Astrocyte of the spinal cord (primary cell): ENCODE measurements at places on chromosomes 2 and 18.

DNA sequence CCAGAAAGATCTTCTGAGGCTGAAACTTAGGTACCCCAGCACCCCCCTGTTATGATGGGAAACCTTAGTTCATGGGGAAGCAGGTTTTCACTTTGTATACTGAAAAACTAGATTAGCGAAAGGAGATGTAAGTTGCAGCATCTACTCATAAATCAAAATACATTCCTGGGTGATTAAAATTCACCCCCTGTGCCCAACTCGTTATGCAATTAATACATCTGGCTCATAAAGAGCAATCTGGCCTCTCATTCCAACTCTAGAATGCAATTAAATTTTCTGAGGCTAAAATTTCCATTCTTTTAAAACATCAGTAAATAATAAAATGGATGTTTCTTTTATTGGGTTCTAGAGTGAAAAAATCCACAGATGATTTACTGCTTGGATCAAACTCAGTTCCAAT is 110.9 kb upstream of the BZW1 start:
- no peak for DNase-seq

DNA sequence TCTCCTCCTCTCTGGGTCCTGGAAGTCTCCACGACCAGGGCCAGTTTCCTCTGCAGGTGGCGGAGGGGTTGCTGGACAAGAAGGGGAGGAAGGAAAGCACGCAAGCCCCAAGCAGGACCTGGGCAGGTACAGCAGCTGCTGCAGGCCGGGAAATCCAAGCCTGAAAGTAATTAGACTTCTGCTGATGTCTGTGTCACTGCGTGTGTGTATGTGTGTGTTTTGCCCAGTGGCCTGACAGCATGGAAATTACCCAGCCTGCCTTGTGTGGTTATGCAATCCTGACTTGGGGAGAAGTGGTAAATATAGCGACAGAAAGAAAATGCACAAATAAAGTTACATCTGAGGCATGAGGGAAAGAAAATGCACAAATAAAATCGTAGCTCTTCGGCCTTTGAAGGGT is 121.8 kb upstream of the ZBTB14 start:
- DNase-seq: no peak

GRCh38 chr2:230713331-230714135 is 891 bp downstream of the CAB39 start:
- no peak for DNase-seq

GRCh38 chr2:201532686-201533304 is 81.3 kb downstream of the STRADB start:
- DNase-seq: peak; percentile 87

- no peak for DNase-seq
Measured at GRCh38 chr2:63743170-63743981, 98.3 kb upstream of the UGP2 start.

- peak; percentile 22 for DNase-seq
Measured at GRCh38 chr2:176613323-176613987, 344.2 kb downstream of the MTX2 start.

- DNase-seq: peak; percentile 68
Measured at GRCh38 chr2:27212626-27213471, 781 bp upstream of the SLC5A6 start.

GRCh38 chr2:160317181-160318099 is 117.4 kb upstream of the ITGB6 start:
- DNase-seq: peak; percentile 66

GRCh38 chr2:80706951-80707350 is 402.4 kb upstream of the LRRTM1 start:
- no peak for DNase-seq

GRCh38 chr2:216539791-216540241 is 41.2 kb downstream of the RPL37A start:
- no peak for DNase-seq

DNA sequence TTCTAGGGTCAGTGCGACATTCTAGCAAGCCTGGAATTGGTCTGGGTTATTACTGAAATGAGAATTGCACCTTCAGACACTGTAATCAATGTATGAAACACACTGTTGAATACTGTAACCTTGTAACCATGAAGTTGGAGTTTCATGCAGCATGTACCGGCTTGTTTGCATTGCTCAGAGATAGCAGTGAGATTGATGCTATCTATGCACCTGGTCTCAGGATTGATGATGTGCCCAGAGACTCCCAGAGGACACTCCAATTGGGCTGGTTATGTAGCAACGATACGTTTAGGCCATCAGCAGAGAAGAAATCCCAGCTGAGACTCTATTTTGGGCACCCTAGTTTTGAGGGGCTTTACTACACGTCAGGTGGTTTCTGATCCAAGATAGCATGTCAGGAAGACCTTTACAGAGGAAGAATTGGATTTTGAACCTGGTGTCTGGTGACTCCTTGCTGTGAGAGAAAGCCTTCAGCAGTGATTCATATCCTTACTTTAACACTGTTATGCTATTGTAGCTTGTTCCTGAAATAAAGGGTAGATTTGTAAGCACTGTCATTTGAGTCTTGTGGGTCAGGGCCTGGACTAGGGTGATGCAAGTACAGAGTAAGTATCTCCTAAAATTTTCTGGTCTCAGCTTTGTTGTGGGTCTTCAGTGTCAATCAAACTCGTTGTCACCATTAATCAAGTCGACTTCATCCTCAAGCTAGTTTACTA is 305.1 kb upstream of the GULP1 start:
- DNase-seq: peak; percentile 32

GRCh38 chr2:106098081-106098480 is 96.0 kb downstream of the UXS1 start:
- no peak for DNase-seq

DNA sequence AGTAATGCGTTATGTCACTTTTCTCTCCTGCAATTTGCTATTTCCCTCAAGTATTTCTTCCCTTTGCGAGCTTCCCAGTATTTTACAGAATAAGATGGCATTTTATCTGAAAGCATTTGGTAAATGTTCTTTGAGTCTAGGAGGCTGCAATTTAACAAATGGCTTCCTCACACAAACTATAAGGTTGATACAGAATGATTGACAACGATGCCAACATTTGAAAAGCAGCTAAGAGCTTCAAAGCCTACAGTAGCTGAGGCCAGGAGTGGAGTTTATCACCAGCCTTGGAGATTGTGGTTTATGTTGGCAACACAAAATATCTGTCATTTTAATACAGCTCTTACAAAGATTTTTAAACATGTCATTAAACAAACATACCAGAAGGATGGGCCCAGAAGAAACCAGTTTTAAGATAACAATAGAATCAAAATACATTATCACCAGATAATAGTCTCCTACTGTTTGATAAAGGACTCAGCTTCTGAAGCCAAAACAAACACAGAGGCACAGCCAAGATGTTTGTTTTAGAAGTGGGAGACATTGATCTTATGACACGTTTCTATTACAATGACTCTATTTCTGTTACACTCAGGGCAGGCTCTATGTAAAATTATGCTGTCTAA is 711.4 kb upstream of the ACVR2A start:
- DNase-seq: peak; percentile 9

- DNase-seq: no peak
Measured at GRCh38 chr2:125516496-125517109, 1139.4 kb upstream of the GYPC start.

DNA sequence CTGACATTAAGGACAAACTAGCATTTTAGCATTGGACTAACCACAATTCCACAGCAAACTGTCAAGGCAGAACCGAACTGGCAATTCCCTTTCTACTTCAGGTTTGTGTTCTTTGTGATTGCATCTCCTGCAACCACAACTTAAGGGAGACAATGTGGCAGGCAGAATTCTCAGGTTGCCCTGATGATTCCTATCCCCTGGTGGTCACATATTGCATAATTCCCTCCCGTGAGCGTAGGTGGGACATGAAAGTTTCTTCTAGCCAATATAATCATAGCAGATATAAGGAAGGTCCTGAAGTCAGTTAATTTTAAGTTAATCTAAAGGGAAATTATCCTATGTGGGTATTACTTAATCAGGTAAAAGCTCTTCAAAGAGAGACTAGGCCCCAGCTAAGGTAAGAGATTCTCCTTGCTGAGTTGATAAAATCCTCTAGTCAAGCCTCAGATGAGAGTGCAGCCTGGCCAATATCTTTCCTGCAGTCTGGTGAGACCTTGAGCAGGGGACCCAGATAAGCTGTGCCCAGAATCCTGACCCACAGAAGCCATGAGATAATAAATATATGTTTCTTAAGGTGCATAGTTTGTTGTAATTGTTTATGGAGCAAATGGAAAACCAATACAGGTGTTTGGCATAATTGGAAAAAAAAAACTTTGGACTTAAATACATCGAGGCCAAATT is 45.9 kb upstream of the TNP1 start:
- no peak for DNase-seq

DNA sequence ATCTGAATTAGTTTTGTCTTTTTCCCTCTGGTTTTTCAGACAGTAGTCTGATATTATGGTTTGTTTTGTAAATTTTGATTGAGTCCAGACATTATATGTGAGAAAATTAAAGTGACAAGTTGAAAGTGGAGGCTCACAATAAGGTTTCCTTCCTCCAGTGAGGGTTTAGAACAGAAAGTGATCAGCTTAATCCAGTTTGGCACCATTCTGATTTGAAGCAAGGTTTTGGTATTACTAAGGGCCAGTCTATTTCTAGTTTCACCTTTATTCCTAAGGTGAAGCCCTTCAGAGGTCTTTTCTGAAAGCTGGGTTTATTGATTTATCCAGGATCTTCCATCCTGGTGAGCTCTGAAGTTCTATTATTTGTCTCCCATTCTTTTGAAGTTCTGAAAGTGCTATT is 68.7 kb downstream of the CDC42EP3 start:
- DNase-seq: no peak

GRCh38 chr2:85648619-85649018 is 19.4 kb downstream of the SFTPB start:
- DNase-seq: peak; percentile 58

- DNase-seq: peak; percentile 31
Measured at GRCh38 chr18:25279133-25279532, 72.8 kb downstream of the ZNF521 start.

GRCh38 chr2:161825429-161825828 is 201.2 kb downstream of the SLC4A10 start:
- no peak for DNase-seq

- peak; percentile 5 for DNase-seq
Measured at GRCh38 chr2:220670511-220670910, 901.6 kb downstream of the EPHA4 start.

GRCh38 chr2:153488072-153488471 is 9.5 kb upstream of the RPRM start:
- no peak for DNase-seq

GRCh38 chr18:80041424-80041823 is 7.2 kb downstream of the RBFA start:
- no peak for DNase-seq

GRCh38 chr2:191150230-191150599 is 579 bp downstream of the STAT4 start:
- DNase-seq: no peak

DNA sequence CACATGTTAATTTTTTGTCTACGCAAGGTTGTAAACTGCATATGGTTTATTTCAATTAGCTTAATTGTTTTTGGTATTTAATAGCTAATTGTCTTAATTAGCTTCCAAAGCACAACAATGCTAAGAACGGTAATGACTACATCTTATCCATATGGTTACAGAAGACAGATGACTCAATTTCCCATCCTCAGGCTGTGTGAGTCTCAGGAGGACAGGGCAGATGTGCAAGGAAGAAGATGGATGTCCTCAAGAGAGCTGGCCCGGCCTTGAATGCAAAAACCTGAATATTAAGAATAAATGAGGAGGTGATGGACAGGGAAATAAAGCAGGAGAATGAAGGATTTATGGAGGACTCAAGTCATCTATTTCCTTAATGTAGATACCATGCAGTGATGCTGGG is 31.4 kb downstream of the SLC4A3 start:
- no peak for DNase-seq

DNA sequence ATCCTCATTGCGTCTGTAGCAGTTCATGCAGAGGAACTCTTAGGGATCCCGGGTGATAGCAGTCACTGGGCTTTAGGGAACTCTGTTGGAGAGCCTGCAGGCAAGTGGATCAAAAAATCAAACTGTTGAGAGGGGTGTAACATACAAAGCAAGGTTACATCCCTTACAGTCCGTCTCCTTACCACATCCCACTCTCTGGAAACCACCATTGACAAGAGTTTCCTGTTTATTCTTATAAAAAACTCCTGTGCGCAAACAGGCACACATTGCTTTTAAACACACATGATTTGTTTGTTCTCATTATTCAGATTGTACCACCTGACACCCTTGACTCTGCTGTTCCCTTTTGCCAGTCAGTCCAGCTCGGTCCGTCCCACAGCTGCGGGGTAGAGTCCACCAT is 137.7 kb downstream of the LTBP1 start:
- DNase-seq: no peak

DNA sequence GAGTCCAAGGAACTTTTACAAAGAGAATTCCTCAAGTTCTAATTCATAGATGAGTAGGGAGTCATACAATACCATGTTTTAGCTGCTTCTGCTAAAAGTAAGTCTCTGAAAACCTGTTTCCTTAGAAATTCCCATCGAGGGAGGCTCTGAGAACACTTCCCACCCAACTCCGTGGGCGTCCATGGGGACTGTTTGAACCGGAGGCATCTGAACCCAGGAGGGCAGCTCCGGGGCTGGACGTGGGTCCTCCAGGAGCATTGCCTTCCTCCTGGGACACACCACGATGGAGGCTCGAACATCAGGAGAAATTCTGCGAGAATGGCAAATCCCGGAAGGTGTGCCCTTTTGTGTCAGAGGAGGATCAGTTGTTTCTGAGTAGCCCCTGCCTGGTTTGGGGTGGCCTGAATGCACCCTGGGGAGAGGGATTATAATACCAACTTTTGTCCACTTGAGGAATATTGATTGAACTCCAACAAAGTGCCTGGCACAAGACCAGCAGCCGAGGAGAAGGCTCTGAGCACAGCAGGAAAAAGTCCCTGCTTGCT is 327.5 kb upstream of the SALL3 start:
- no peak for DNase-seq

DNA sequence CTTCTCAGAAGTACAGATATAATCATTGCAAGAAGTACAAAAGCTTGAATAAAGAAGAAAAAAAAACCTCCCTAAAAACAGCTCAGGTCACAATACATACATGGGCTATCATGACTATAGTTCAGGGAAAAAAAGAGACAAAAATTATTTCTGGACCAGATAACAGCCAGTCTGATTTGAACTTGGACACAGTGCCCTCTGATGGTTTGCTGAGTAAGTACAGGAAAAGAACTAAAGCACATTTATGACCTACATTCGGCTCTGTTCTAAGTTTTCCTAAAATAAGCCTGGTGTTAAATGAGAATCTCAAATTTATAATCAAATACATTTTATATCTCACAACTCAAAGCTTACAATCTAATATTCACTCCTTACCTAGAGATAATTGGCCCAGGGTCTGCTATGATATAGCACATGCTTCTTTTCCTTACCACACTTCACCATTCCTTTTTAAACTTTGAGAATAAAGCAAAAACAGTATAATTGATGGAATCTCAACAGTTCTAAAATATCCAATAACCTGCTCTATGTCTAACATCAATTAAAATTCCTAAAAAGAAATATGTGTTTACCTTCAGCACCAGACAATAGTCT is 81.1 kb downstream of the RAPH1 start:
- DNase-seq: peak; percentile 61
